ENCODE measurements at places on chromosomes 6 and 20. TPM values are rescaled to one million over a fixed set of nuclear protein-coding genes. Genes with fewer than 3 reads are reported as not detected.

Gene C6orf163
- 2.0 TPM for total RNA-seq

DNA sequence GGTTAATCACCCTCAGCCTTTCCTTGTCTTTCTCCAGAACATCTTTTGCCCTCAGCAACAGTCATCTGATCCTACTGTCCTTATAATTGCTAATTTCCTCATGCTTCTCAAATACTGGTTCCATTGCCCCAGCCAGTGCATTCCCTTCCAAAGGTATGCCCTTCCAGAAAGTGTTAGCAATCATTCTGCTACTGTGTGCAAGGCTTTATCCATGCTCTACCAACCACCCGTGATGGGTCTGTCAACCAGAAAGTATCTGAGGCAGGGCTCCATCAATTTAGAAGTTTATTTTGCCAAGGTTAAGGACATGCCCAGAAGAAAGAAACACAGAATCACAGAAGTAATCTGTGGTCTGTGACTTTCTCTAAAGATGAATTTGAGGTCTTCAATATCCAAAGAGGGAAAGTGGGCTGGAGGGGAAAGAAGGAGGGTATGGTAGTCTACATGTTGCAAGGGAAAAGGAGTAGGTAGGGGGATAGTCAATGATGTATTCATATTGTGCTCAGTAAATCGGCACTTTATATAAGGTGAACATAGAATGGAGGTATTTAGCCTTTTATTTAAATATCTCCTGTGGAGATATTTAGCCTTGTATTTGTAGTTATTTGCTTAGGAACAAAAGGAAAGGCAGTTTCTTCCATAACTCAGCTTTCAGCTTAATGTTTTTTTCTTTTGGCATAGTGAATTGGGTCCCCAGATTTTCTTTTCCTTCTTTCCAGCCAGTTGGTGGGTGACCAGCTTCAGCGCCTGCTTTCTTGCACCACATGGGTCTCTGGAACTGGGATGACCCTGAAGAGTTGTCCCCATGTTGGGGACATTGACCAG, 35.2 kb upstream of the PAQR8 start:
- no peak for DNase-seq

DNA sequence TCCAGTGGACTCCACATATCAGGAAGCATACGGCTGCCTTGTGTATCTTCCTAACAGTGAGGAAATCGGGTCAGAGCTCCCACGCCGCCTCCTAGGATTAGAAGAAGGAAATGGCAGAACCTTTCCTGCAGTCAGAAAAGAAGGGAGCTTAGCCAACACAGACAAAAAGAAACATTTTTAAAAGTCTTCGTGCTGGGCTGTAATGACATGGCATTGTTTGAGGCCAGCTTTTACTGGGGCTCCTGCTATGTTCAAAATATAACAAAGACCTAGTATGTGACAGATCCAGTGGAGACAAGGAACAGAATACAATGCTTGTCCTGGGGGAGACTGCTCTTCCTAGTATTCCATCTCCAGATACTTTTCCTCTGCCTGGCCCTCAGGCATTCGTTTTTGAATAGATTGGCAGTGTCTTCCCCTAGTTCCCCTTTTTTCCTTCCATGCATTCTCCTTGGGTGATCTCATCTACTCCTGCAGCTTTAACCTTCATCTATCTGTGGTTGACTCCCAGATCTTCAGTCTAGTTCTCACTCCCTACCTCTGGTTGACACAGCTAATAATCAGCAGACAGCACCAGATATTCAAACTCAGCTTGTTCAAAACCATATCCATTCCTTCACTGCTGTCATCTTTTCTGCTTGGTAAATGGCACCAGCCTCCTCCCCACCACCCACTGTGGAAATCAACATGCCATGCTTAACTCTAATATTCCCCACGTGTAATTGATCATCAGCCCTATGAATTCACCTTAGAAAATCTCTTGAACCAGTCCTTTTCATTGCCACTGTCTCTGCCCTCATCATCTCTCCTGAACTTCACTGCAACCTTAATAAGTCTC, 94.5 kb upstream of the VSTM2L start:
- no peak for DNase-seq

- DNase-seq: no peak
Observed at GRCh38 chr20:57559289-57559634, 1.6 kb upstream of the PCK1 start.

DNA sequence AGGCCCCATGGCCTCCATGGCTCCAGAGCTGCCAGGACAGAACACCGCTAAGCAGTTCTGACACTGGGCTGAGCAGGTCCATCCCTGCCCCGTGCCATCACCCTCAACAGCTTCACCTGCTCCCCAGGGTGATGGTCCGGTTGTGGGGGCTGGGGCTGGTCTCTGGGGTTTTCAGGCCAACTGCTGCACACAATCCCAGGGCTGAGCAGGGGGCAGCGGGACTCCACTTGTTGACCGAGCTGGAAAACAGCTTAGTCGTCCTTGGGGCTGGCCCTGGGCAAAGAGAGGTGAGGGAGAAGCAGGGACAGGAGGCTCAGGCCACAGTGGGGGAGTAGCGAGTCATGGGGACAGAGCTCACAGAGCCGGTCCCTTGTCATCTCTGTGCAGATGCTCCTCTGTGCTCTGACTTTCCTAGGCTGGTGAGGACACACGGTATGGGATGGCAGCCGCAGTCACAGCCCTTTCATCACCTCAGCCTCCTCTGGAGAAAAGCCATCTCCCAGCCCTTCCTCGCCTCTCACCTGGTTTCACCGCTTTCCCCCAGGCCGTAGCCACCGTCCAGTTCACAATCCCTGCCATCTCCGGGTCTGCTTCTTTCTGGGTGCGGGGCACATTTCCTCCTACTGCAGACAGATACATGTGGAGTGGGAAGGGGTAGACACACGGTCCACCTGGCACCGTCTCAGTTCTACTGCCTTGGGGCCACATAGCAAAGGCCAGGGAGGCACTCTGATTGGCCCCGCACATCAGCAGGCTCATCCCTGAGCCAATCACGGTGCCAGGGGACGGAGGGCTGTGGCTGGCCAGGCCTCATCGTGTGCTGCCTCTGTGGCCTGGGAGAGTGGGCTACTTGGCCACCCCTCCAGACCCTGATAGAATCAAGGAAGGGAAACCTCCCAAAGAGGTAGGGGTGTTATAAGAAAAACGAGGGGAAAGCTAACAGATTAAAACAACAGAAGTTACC, 19.1 kb downstream of the MDFI start:
- DNase-seq: no peak
